NCI-H226 (cell line): ENCODE measurements at places on chromosomes 2 and 18.

DNA sequence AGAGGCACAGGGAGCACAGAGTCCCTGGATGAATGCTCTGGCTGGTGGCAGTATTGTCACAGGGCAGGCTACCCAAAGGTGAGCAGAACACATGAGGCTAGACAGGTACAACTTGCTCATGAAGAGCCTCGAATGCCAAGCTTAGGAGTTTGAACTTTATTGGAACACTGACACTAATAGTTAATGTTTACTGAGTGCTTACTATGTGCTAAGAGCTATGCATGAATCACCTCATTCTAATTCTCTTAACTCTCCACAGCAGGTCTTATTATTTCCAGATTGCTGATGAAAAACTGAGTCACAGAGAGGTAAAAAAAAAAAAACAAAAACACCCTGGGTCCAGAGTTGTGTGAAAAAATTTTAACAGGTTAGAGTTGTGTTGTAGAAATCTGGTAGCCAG, 6.1 kb upstream of the EMX1 start:
- no peak for DNase-seq

DNA sequence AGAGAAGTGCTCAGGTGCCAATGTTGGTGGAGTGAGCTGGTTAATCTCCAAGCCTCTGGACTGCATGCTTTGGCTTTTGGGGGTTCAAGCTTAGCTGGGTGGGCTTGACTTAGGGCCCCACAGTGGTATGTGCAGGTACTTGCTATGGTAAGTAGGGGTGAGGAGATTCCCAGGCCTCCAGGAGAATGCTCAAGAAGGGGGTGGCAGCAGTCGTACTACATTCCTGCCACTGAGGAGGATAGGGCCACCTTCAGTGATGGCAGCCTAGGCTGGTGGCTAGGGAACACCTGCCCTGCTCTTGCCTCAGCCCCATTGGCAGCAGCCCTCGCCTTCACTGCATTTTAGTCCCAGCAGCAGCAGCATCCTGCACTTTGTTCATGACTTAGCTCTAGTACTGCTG, 55.6 kb upstream of the MYL1 start:
- DNase-seq = no peak

DNA sequence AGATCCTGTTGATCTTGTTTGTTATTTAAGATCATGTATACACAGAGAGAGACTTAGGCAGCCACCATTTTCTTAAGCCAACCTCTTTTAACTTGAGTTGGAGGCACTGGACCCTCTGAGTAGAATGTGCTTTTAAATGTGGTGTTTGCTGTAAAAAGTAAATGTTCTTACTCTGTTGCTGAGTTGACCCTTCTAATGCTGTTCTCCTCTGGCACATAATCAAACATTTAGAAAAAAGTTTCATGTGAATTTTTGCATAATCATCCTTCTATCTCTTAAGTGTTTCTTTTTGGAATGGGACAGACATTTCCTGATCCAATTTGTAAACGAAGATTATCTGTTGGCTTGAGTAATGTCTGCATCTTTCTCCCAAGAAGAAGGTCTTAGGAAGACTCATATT, 255.1 kb upstream of the ETAA1 start:
- DNase-seq = no peak

DNA sequence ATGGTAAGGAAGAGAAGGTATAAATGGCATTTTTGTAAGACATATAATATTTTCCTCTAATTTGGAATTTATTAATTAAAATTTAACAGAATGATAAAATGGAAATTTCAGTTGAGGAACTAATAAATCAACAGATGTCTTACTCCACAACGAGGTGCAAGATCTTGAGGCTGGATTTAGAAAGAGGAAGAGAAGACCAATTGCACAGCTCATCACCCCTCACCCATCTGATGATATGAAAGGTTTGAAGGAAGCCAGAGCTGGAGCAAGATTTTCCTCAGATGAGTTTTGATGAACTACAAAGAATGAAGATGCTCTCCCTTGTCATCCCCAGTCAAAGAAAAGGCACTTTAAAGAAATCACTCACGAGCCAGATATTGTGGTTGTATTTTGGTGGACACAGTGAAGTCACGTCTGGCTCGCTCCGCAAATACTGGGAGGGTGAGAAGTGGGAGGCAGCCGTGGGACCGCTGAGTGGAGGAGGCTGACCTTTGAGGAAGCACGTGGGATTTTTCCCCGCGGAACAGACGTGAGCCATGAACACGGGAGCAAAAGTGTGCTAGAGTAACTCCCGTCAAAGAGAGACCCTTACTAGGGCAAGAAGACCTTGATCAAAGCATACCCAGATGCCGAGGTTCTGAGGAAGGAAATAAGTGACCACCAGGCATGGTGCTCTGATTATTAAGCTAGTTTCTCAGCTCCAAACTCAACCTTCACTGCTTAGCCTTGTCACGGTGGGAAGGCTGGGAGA, 511.4 kb downstream of the RNF144A start:
- DNase-seq = no peak

DNA sequence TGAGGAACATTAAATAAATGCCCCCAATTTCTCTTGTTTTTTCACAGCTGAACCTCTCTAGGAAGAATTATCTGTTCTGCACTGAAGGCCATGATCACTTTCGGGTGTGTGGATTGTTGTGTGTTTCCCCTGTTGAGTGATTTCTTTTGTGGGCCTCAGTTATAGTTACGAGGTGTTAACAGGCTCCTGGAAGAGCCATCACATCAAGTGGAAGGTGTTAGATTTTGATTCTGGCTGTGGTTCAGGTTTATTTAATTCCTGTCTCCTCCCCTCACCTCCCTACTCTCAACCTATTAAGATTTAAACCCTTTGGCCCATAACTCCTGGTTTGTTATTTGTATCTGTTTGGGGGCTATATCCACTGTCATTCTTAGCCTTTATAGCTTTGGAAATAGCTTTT, 182.8 kb downstream of the AGPS start:
- DNase-seq = no peak

DNA sequence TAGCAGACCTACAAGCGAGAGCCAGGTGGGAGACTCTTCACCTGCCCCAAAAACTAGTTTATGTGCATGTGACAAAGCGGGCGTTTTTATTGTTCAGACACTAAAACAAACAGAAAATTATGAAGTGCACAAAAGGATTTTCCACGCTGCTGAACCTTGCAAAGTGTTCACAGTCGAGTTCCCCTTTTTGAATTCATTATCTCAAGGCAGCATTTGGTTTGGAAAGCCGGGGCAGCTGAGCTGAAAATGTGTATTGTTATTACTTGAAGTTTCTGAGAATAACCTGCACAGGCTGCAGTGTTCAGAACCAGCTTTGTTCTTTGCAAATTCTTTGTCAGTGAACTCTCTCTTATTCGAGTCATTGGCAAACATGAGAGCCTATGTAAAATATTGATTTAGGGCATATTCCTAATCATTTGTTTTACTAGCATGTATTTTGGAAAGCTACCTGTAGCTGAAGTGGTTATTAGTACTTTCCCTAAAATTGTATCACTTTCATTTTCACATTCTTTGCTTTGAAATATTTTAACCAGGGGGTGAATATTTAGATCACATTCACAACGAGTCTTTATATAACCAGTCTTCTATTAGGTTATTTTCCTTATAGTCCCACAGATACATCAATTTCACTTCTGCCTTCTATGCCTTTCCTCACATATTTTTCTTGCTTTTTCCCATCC, 59.5 kb downstream of the LRRTM1 start:
- no peak for DNase-seq

DNA sequence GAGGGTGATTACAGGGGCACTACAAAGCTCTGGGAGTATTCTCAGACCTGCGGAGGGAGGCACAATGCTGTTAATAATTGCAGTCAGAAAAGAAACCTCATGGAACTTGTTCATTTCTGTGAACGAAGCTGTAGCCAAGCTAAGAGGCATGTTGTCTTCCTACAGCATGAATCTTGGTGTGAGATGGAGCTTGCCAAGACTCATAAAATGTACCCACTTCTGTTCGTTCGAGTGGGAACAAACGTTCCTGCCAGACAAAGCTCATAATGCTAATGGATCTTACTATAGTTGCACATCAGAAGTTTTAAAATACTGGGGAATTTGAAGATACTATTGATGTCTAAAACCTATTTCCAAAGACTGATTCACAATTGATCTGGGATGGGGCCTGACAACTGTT, 489.1 kb downstream of the ZEB2 start:
- DNase-seq = no peak

DNA sequence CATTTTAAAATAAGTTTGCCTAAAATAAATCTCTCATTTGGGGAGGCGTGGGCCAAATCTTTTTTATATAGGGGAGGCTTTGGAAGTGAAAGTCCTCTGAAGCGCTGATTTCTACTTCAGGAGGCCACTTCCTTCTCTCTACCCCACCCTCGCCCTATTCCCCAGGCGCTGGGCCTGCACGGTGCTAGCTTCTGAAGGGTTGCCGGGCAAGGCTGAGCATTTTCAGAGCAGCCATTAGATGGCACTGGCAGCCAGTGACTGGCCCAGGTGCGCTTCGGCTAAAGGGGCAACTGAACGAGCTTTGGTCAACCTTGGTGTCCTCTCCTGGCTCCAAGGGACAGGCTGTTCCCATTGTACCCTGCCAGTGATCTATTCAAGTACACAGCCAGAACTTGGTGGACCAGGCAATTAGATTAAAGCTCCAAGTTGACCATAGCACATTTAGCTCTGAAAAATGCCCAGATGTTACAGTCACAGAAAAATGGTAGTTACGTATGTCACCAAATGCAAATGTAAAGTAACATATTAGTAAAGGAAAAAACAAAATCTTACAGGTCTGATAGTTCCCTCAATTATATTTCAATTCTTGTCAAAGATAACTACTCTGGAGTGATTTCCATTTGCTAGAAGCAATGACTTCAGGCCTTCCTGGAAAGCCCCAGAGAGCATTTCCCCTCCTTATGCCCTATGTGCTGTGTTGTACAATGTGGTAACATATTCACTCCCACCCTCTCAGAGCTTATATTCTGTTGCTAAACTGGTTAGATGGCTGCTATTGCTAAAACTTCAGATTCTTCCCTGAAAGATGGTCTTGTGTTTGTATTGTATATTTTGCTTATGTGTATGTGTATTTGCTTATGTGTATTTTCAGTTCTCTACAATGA, 2.1 kb downstream of the POMC start:
- no peak for DNase-seq

GRCh38 chr2:174796319-174796771, 32.1 kb upstream of the CHRNA1 start:
- no peak for DNase-seq

DNA sequence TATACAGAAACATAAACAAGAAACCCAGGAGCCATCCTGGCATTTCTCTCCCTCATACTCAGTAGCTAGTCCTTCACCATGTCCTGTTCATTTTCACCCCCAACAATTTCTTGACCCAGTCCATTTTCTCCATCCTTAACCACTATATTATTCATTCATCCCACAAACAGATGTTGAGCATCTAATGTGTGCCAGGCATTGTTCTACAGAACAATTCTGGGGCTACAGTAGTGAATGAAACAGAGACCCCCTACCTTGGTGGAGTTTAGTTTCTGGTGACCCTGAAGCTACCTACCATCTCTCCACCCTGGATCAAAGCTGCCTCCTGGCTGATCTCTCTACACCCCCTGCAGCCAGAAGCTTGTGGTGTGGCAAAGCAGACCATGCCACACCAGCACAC, 27.5 kb upstream of the BZW1 start:
- no peak for DNase-seq

GRCh38 chr2:3433339-3433699, 53.8 kb downstream of the TRAPPC12 start:
- DNase-seq = no peak

- DNase-seq = no peak
Measured at GRCh38 chr2:96870626-96871255, 861 bp upstream of the SEMA4C start.

GRCh38 chr2:124973396-124973795, 948.3 kb downstream of the CNTNAP5 start:
- no peak for DNase-seq
